ENCODE measurements at places on chromosomes 4 and X. TPM values are rescaled to one million over a fixed set of nuclear protein-coding genes. Genes with fewer than 3 reads are reported as not detected.

Gene ZDHHC9
- total RNA-seq, result 8.9 TPM

Gene DCX
- 0.72 TPM for total RNA-seq

Gene MAGIX
- total RNA-seq, result 0.24 TPM

Gene HHIP
- total RNA-seq, result 5.8 TPM

Gene RBM47
- total RNA-seq, result 15.9 TPM

Gene GPR119
- total RNA-seq, result not detected

Gene KLB
- 1.4 TPM for total RNA-seq

Gene ADH1B
- 14.4 TPM for total RNA-seq

Gene HADH
- total RNA-seq, result 11.8 TPM

Gene GLRA3
- 33.0 TPM for total RNA-seq

Gene XG
- 4.8 TPM for total RNA-seq

Gene FRMD7
- 0.48 TPM for total RNA-seq

Gene RAB41
- not detected for total RNA-seq

Gene MAGEC2
- total RNA-seq, result 0.48 TPM

Gene TMPRSS11F
- 1.9 TPM for total RNA-seq

Gene POU4F2
- total RNA-seq, result 5.3 TPM

Gene PABPC5
- total RNA-seq, result 7.5 TPM

Gene SPANXN3
- total RNA-seq, result not detected

Gene F8A2
- 0.72 TPM for total RNA-seq

Gene GAGE12E
- total RNA-seq, result not detected

Gene IDUA
- total RNA-seq, result 3.4 TPM

Gene RNF212
- total RNA-seq, result 9.1 TPM

Gene RBMXL3
- 1.4 TPM for total RNA-seq

Gene EDA2R
- 0.48 TPM for total RNA-seq

Gene SSX4
- total RNA-seq, result not detected

Gene CHST7
- 8.4 TPM for total RNA-seq

Gene MAGEC3
- total RNA-seq, result not detected

Gene IL2RG
- 0.96 TPM for total RNA-seq

Gene PITX2
- 182 TPM for total RNA-seq

Gene NXF2B
- not detected for total RNA-seq

Gene GATA1
- not detected for total RNA-seq

Gene SAGE1
- total RNA-seq, result not detected

Data from umbilical cord (tissue), 2 donors.